ENCODE measurements at places on chromosomes 1 and 21.

- no peak for DNase-seq
Measured at GRCh38 chr1:32142446-32143301, 34.8 kb downstream of the KPNA6 start.

GRCh38 chr1:220077887-220078286, 11.7 kb downstream of the BPNT1 start:
- DNase-seq = no peak

- DNase-seq = no peak
Measured at GRCh38 chr1:47764461-47765046, 232.6 kb downstream of the TRABD2B start.

- DNase-seq = no peak
Measured at GRCh38 chr1:57019236-57019839, 53.5 kb upstream of the C8B start.

DNA sequence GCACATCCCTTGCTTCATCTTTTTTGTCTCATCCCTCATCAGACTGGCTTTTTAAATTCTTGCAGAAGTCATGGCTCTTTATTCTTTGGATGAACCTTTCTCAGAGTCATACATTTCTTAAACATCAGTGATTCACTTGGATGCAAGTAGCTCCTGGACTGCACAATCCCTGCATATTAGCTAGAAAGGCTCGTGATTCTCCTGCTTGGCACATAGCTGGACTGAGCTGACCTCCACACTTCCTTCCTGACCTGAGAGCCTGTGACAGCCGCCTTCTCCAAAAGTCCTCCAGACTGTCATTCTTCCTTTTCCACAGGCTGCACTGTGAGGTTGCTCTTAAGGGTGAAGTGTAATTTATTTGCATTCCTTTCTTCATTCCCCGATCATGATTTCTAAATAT, 109.4 kb downstream of the RGL1 start:
- no peak for DNase-seq

- no peak for DNase-seq
Measured at GRCh38 chr1:8443558-8444194, 125.8 kb downstream of the SLC45A1 start.

DNA sequence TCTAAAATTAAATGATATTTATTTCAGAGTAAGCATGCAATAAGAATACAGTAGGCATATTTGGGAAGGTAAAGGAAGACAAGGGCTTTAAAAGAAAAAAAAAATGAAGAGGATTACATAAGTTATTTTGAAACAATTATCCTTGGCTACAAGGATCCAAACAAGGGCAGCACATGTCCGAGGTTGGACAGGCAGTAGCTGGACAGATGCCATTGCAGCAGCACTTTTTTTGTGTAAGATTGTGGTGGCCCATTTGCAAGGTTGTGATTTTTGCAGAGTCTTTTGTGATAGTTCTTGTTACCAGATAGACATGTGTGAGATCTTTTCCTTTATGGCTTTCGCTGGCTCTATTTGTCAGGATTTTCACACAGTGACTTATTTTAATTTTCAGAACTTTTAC, 89.4 kb upstream of the COG2 start:
- DNase-seq = no peak

- no peak for DNase-seq
Measured at GRCh38 chr1:46556822-46557221, 5.4 kb upstream of the KNCN start.

DNA sequence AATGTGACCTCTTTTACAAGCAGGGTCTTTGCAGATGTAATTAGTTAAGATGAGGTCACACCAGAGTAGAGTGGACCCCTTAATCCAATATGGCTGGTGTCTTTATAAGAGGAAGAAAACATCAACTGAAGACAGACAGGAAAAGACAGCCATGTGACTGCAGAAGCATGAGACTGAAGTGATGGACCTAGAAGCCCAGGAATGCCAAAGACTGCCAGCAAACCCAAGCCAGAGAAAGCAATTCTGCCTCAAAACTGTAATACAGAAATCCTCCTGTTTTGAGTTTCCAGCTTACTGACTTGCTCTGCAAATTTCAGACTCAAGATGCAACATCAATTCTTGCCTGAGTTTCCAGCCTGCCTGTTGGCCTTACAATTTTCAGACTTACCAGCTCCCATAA, 17.3 kb downstream of the ENAH start:
- DNase-seq = no peak

DNA sequence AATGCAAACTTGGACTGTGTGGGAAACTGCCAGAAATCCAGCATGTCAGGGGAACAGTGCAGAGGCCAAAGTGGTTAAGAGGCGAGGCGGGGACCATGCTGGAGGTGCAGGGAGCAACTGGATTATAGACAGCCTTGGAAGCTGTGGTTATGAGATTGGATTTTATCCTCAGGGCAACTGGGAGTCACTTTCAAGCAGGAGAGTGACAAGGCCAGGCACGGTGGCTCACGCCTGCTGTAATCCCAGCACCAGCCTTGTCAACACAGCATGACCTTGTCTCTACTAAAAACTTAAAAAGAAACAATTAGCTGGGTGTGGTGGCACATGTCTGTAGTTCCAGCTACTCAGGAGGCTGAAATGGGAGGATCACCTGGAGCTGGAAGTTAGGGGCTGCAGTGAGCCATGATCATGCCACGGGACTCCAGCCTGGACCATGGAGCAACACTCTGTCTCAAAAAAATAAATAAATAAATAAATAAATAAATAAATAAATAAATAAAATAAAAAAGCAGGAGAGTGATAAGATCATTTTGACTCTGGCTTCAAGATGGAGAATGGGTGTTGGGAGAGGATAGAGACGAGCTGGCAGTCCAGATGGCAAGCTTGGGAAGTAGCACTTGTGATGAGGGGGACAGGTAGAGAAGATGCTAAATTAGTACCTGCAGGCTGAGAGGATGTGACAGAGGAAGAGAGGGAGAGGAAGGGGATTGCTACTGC, 3.5 kb downstream of the HAPLN2 start:
- DNase-seq = no peak

GRCh38 chr1:94925561-94926125, 1.3 kb downstream of the CNN3 start:
- DNase-seq = peak; percentile 76

- DNase-seq = no peak
Measured at GRCh38 chr1:43279666-43280065, 5.7 kb downstream of the C1orf210 start.

GRCh38 chr1:33302325-33302724, 18.6 kb downstream of the A3GALT2 start:
- DNase-seq = no peak

All from B cell (primary cell).